Right cardiac atrium (tissue), 5 donors: ENCODE measurements at places on chromosomes 16 and 17. TPM values are rescaled to one million over a fixed set of nuclear protein-coding genes. Genes with fewer than 3 reads are reported as not detected.

GRCh38 chr16:49499869-49500610, 126.4 kb downstream of the C16orf78 start:
- no peak for DNase-seq

DNA sequence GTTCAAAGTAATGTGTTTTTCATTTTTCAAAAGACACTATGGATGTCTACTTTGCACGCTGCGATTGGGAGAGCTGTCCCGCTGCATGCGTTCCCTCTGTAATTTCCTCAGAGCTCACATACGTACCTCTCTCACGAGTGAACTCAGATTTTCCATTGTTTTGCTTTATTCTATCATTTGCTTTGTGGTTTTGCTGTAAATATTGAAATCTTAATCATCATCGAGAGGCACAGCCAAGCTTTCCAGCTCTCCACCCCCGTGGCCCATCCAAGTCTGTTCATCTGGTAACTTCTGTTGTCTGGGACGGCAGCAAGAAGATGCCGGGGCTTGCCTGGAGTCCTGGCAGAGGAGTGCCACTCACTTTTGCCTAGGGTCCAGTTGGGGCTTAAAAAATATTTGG, 21.1 kb downstream of the TMC6 start:
- DNase-seq = peak; percentile 20

GRCh38 chr16:87017371-87018012, 299.7 kb downstream of the C16orf95 start:
- no peak for DNase-seq

GRCh38 chr16:75466760-75467159, 2.3 kb upstream of the TMEM170A start:
- no peak for DNase-seq

DNA sequence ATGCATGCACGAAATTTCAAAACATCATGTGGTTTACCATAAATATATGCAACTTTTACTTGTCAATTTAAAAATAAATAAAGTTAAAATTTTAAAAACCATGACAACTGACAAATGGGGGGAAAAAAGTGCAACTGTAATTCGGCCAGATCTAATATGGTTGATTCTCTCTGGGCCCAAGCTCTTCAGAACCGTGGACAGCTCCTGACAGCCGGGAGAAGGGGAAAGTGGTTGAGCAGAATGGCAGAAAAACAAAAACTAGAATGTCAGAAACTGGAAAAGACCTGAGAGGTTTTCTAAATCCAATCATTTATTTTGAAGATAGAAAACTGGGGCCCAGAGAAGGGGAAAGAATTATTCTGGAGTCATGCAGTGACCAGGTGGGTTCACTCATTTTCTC, 126.6 kb downstream of the TMEM132E start:
- no peak for DNase-seq

Gene KRT12
- total RNA-seq = not detected

DNA sequence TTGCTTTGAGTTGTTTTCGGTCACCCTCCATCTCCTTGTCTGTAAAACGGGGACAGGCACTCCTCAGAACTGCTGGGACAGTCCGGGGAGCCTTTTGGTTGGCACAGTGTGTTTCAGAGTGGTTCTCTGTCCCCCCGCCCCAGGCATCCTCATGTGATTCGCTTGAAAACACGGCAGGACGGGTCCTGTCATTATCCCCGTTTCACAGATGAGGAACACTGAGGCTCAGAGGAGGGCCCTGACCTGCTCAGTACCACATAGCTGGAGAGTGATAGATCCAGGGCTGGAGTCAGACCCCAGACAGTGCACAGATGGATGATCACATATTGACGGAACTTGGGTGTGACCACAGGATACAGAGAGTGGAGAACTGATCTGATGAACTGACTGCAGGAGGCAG, 13.5 kb upstream of the ADGRG1 start:
- DNase-seq = no peak

Gene DNAAF8
- total RNA-seq = 0.38 TPM

Gene GPR142
- total RNA-seq = not detected

DNA sequence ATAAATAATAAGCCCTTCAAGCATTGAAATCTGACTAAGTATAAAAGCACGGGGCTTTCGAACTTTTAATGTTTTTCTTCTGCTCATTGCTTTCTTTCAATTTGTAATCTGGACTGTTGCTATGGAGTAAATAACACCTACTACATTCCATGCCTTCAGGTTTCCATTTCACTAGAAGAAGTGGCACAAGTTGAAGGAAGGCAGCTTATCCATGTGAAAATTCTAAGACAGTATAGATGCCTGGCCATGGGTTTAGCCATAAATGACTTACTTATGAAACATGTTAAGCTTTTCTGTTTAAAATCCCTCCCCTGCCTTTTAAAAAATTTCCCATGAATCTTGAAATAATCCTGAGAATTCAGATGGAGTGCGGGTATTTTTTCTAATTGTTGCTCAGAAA, 30.6 kb downstream of the KCNJ16 start:
- no peak for DNase-seq

DNA sequence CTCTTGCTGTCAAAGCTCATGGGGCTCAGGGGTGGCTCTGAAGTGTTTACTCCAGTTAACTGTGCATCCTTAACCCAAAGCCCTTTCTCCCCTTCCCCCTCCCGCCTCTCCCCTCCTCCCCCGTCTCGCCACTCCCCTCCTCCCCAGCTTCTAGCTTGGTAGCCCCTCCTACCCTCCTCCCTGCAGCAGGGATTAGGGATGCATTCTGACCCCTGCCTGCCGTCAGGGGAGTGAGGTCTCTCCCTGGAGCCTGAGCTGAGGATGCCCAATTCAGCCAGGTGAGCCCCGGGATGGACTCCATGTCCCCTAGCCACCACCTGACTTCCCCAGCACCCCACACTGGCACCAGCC, 1.6 kb downstream of the HS3ST6 start:
- DNase-seq = no peak

- DNase-seq = no peak
Observed at GRCh38 chr17:44467108-44467507, 36.1 kb downstream of the GPATCH8 start.

- DNase-seq = no peak
Observed at GRCh38 chr16:56258508-56259424, 67.5 kb downstream of the GNAO1 start.

DNA sequence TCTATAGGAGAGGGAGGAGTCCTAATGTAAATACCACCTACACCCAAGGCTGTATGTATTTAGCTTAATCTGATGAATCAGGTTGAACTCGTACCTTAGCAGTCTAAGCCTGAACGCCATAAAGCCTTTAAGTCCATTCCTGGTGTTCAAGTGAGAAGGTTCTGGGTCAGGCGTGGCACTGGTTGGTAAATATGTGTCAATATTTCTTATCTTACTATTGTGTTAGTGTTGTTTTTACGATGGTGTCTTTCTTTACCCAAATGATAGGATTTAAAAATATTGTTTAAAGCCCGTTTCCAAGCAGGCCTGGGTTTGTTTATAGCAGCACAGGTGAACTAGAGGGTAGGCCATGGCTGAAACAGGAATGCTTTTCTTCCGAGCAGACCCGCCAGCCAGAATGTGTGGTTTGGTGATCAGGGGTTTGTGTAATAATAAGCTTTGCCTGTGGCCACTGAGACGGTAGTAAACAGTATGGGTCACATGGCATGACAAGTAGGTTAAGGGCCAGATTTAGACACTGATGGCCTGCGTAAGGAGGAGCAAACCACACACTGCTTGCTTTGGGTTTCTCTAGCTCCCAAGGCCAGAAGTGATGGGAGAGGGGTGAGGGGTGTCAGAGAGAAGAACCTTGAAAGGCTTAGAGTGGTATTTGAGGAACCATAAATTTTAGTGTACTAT, 3.3 kb downstream of the TMEM94 start:
- no peak for DNase-seq

DNA sequence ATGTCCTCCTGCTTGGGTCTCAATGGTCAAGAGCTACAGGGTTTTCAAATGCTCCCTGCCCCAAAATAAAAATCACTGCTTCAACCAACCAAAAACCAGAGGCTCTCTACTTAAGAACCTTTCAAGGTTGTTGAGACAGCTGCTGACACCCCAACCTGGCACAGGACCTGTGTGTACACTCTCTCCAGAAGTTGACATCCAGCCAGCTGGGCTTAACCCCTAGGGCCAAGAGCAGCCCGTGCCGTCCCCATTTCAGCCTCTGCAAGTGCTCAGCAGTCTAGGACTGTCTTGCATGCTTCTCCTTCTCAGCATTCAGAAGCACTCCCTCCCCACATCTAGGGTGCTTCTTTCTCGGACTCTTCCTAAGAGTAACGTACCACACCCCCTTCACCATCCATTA, 59.0 kb upstream of the TRAP1 start:
- DNase-seq = no peak

DNA sequence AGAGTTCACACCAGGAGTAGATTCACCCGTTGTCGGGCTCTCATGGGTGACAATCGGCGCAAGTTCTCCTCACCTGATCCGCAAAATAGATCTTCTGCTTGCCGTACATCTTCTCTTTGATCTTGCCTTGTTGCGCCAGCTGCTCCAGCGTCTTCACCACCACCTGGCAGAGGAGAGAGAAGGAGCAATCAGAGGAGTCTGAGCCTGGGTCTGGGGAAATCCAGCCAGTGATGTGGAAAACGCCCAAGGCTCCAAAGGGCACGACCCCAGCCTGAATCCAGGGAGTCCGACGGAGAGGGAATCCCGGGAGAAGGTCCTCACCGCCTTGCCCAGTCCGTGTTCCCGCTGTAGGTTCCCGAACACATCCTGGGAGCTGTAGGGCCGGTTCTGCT, 393 bp downstream of the PSMC3IP start:
- DNase-seq = no peak
